ENCODE measurements at places on chromosomes 1 and 21.

- no peak for DNase-seq
These were observed at the start of gene SLC5A9 for GRCh38 chr1:48222501-48223242. Gene SLC5A9 (plus strand): TSS chr1:48222716. CDS start chr1:48222737, 21 bp downstream.

DNA sequence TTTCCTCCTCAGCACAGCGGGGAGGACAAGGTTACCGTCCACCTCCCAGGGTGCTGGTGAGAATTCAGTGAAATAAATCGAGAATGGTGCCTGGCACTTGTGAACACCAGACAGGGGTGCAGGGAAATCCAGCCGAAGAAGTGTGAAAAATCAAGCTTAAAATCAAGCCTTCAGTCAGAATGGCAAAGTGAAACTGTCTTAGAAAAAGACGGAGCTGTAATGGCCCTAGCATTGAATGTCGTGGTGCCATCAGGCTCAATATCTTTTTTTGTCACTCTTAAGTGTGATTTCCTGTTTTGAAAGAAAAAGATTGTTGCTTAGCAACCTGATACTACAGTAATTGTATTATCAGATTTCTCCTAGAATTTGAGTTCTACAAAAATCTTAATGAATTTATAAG lies 22.1 kb downstream of the EDARADD start:
- DNase-seq: no peak

- peak; percentile 57 for DNase-seq
These were observed 15.2 kb downstream of the TINAGL1 start for GRCh38 chr1:31591425-31592093.

- DNase-seq: no peak
These were observed 4.8 kb downstream of the ATP6V1G3 start for GRCh38 chr1:198535631-198536030.

DNA sequence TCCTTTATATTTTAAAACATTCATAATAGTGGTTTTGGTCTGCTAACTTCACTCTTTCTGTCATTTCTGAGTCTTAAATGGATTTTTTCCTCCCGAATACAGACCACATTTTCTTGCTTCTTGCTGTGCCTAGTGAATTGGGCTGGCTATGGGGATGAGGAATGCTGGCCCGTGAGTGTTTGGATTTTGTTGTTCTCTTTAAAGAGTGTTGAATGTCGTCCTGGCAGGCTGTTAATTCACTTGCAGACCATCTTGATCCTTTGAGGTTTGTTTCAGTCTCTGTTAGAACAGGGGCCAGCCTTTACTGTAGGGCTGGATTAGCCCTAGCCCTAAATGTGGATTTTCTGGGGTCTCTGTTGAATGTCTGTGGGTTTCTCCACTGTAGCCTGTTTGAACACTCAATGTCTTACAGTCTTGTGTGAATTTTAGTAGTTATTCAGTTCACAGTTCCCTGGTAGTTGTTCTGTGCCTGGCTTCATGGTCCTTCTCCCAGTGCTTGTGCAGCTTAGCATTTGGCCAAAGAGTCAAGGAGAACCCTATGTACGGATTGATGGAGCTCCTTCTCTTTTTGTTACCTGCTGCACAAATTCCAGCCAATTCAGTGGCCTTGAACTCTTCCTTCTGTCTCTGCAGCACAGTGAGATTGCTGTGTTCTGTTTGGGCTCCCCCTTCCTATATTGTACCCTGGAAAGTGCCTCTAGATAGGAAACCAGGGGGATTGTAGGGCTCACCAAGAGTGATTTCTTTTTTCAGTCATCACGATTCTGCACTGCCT lies 95.7 kb downstream of the DYRK1A start:
- DNase-seq: no peak

DNA sequence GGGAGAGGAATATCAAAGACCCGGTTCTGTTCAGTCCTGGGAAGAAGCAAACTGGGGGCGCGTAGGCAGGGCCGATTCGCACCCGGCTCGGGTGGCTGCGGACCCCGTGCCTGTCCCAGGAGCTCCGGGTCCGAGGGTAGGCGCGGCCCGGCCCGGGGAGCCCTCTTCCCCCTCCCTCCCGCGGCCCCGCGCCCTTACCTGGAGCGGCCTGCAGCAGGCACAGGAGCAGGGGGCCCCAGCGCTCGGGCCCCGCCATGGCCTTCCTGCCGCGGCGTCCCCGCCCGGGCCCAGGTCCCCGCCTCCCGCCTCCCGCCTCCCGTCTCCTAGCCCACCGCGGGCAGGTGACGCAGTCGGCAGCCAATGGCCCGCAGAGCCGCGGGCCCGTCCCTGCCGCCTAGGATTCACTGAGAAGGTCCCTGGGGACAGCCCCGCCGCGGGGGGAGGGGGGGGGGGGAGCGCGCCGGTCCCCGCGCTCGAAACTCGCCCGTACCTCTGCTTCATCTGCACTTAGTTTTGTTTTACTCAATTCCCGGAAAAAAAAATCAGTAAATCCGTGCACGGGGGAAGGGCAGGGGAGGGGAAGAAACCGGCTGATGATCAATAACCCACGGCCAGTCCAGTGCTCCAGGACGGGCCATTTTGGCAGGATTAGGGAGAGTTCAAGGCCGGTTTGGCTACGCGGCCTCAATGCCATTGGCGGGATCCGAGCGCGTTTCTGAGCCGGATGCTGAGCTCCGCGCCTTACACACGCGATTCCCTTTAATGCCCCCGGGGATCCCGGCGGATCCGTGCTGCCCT lies at the start of gene IFNLR1:
Gene IFNLR1, minus strand, starts transcription at position 297 of the 798 bp plus-strand sequence. Its CDS starts 41 bp downstream, at position 256.
- peak; percentile 7 for DNase-seq

GRCh38 chr1:118487932-118488331 lies 302.9 kb upstream of the SPAG17 start:
- no peak for DNase-seq

- DNase-seq: no peak
These were observed 46.3 kb downstream of the COL18A1 start for GRCh38 chr21:45451091-45451740.

DNA sequence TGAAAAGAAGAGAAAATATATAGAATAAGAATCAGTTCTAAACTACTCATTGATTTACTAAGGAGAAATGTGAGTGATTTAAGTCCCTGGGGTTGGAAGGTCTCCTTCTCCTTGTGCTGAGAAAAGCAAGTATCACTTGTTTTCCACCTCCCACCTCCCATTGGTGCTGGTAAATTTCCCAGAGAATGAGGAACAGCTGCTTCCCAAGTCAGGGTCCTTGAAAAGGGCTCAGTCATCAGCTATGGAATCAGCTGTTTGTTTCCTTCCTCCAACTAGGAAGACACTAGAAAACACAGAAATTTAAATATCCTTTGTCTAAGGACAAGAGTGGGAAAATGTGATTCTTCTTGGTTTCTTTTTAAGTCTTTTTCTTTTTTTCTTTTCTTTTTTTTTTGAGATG lies 131.3 kb upstream of the C1orf21 start:
- no peak for DNase-seq

DNA sequence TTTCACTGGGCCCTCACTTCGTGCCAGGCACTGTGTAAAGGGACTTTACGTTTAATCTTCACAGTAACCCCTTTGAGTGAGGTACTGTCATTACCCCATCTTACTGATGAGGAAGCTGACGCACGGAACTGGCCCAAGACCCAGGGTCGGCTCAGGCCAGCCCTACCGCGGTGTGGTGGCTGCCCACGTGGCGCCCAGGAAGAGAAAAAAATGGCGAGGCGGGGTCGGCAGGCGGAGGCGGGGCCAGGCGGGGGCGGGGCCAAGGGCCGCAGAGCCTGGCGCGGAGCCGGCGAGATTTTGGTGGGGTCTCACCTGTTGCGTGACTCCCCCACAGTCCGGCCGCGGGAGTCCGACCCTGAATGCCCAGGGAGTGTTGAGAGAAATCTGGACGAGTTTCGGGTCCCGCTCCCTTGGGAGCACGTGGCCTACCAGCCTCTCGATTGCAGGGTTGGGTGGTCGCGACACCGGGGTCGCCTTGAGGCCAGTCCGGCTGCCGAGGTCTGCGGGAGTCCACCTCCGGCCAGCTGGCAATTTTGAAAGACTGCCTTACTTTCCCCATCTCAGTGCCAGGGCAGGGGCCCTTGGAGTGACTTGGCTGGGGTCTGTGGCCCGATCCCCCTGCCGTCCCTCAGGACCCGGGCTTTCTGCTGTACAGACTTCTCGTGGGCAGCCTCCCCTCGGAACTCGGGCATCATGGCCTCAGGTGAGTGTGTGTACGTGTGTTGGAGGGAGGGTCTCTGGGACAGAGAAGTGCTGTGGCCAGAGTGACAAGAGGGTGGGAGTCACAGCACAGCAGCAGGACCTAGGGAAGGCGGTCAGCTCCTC lies at the start of the genes AMPD2 and GNAT2:
Gene AMPD2, plus strand, starts transcription at position 262 of the 825 bp plus-strand sequence. CDS start 1,339 bp downstream, outside the sequence.
Gene GNAT2, minus strand, starts transcription at position 41 of the 825 bp plus-strand sequence. CDS start 6,746 bp downstream, outside the sequence.
- peak; percentile 86 for DNase-seq

DNA sequence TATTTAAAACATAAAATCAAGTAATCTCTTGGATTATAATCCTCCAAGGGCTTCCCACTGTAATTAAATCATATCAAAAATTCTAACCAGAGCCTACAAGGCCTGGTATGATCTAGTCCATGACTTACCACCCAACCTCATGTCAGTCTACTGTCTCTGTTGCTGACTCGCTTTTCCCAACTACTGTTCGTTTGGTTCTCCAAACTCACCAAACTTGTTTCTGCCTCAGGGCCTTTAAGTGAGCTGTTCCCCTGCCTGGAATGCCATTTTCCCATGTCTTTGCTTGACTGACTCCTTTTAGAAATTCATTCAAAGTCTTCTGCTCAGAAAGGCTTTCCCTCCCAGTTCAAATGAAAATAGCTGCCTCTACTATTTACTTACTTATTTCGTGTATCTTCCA lies 95.9 kb downstream of the ZC3H11B start:
- DNase-seq: no peak

- no peak for DNase-seq
These were observed 400.7 kb downstream of the PLA2G4A start for GRCh38 chr1:187229496-187229895.

- DNase-seq: peak; percentile 50
These were observed 186.7 kb downstream of the TOMM20 start for GRCh38 chr1:234942012-234942332.

- no peak for DNase-seq
These were observed 7.2 kb downstream of the GALNT2 start for GRCh38 chr1:230074270-230074669.

- no peak for DNase-seq
These were observed 18.0 kb upstream of the SDHB start for GRCh38 chr1:17071794-17072193.

DNA sequence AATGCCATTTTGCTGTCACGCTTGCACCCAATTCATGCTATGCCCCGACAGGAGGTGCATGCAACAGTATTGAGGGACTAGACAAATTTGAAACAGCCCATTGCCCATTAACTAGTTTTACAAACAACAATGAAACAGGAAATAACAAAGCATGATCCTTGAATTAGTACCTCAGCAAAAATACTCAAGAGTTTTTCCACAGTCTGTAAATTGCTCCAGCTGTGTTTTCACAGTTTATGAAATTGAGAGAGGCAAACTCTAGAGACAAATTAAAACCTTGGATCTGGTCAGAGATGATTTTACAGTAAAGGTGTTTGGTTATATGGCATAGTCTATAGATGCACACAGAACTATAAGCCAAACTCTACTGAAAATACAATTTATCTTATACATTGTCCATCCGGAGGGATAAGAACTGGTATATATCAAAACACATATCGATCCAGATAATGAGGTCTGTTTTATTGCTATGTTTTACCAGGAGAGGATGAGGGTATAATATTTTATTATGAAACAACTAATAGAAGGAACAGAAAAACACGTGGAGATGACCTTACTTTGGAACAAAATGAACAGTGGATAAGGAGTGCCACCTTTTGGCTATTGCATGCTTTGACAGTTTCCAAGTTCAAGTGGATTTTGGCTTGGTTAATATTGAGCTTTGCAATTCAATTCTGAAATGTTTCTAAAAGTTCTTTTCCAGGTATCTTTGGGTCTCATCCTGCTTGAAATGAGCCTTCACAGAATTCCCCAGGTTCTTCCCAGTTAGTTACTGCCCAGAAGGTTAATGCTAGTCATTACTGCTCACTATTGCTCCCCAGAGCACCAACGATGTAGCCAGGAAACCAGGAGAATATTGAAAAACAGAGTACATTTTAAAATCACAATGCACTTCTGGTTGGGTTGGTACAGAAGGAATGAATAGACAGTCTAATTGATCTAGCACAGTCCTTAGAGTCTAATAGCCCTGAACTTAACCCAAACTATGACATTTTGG lies 45.7 kb downstream of the ZC3H11B start:
- DNase-seq: peak; percentile 69

DNA sequence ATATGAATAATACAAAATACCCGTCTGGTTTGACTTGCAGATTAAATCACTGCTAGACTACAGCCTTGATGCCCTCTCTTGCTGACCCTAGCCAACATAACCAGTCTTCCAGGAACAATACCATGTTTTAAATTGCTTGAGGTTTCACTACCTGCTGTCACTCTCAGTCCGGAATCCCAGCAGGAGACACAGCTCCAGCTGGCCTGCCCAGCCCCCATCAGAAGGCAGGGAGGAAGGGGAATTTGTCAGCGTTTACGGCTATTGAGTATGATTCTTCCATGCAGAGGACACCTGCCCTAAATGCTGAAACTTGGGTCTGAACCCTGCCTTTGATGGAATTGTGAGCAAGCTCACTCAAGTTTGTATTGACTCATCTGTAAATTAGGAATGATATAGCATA lies 33.0 kb downstream of the ZNF496 start:
- no peak for DNase-seq

Measured in fibroblast of upper back skin (primary cell).